ENCODE measurements at places on chromosomes 11 and 22.

GRCh38 chr11:128594226-128594625 lies 6.9 kb upstream of the ETS1 start:
- DNase-seq: no peak

DNA sequence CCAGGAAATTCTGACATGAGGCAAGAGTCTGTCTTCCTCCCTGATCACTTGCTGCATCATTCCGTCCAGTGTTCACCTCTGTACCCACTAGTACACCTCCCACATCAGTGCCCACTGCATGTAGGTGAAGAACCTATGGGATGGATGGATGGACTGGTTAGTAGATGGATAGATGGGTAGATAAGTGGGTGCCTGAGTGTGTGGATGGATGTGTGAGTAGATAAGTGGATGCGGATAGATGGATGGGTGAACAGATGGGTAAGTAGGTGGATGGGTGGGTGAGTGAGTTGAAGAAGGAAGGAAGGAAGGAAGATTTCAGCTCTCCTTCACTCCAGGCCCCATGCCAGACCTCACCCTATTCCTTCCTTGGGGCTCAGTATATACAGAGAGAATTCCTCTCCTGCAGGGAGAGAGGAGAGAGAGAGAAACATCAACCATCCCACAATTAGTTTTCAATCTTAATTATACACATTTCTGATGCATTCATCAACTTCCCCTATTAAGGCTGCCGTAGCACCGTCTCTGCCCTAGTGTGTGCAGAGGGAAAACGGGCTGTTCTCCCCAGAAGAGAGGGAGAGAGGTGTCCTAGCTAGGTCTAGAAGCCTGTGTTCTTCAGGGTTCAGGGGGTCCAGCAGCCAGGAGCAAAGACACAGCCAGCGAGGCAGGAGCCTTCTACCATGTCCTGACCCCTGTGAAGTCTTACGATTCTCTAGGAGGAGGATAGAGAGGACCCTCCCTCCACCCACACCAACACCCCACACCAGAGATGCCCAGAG lies 125.3 kb downstream of the BUD13 start:
- DNase-seq: no peak

DNA sequence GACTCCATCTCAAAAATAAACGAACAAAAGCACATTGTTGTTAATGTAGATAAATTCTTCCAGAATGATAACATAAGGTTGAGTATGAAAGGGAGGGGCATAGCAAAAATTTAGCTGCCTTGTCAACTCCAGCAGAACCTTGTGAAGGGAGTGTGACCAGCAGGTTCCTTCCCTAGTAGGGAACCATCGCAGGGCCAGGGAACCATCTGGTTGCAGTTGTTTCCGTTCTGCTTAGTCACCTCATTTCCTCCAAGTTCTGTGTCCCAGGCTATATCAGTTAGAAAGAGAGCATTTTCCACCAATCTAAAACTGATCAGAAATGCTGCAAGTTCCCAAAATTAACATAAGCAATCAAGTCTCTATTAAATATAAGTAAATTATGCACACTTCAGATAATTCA lies 126.7 kb upstream of the BLID start:
- DNase-seq: no peak

- DNase-seq: peak; percentile 44
These were observed 39.7 kb downstream of the USP35 start for GRCh38 chr11:78228467-78228866.

DNA sequence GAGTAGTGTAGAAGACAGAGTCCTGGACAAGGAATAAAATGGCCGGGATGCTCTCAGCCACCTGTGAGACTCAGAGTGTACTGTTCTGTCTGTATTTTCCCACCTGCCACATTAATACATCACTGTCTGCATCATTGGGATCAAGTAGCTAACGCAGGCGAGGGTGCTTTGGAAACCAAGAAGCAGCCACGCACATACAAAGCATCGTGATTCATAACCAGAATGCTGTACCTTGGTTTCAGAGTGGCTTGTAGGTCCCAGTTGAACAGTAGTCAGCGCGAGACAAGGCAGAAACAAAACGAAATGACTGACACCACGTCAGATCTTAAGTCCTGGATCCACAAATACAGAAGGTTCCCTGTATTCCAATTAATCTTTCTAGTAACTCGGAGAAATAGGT lies 198.3 kb downstream of the GRIK4 start:
- DNase-seq: no peak

GRCh38 chr11:128821556-128821955 lies 45.5 kb downstream of the KCNJ1 start:
- DNase-seq: no peak

DNA sequence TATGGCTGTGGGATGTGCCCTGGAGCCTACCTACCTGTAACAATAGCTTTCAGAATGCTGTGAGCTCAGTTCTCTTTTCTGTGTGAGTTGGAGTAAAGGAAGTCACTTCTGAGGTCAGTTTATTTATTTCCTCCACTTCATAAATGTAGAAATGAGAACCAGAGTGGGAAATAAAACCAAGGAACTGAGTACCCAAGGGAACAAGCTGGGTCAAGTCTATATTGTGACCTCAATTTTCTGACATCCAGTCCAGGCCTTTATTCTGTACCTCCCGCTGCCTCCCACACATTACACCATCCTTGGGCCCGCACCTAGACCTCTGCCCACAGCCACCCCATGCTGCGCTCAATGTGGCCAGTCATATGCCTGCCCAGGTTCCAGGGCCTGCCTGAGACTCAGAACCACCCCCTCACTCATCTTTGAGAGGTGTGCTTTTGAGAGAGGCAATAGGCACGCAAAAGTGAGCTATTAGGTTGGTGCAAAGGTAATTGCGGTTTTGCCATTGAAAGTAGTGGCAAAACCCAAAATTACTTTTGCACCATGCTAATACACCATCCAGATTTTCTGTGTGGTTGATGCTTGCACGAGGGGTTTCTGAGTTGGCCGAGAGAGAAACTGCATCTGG lies 9.8 kb downstream of the MS4A6E start:
- DNase-seq: no peak

DNA sequence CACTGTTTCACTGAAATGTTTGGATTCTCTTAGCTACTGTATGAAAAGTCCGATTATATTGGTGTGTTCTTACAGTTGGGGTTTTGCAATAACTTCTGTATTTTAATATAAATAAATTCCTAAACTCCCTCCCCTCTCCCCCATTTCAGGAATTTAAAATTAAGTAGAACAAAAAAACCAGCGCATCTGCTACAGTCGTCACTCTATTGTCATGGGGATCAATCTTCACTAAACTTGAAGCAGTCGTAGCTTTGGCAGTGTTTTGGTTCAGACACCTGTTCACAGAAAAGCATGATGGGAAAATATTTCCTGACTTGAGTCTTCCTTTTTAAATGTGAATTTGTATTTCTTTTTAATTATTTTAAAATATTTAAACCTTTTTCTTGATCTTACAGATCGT lies 9.4 kb downstream of the PIWIL3 start:
- DNase-seq: no peak

DNA sequence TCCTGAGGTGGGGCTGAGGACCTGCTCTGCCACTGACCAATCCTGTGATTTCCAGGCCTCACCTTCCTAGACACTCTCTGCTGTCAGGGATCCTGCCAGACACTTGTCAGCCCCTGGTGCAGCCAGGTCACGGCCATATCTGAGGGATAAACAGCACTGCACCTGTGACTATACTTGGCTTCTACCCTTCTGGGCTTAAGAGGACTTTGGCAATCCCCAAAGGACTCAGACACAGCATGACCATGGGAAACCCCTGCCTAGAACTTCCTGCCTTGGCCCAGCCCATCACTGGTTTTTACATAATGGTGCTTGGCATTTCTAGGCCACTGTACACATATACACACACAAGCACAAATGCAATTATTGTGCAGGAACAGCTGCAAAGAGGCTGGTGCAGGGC lies 11.6 kb upstream of the OLFML1 start:
- DNase-seq: no peak

- no peak for DNase-seq
These were observed 3.6 kb upstream of the AP2A2 start for GRCh38 chr11:921921-922678.

GRCh38 chr11:61983419-61983818 lies 16.0 kb upstream of the FTH1 start:
- no peak for DNase-seq

DNA sequence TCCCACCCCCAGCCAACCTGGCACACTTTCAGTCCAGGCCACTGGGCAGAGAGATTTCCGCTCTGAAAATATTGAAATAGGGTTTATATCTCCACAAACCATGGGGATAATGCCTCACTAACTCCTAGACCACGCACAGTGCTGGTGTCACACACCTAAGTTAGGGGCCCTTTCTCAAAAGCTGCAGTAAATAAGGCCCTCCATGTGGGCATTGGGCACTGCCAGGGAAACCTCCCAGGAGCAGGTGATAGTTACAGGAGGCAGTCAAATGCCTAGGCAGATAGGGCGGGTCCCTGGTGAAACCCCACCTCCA lies 3.1 kb upstream of the IL10RA start:
- no peak for DNase-seq

DNA sequence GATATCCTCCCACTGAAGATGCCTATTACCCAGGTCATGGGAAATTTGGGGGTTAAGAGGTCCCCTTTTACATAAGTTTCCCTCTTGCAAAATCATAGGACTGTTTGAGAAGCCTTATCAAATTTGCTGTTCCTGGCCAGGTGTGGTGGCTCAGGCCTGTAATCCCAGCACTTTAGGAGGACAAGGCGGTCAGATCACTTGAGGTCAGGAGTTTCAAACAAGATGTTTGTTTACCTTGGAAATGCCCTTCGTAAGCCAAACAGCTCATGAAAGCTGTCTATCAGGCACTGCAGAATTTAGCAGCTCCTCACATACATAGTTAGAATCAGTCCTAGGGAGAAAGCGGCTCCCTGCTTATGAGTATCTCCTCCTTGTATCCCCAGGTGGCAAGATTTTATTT lies 4.9 kb upstream of the EI24 start:
- DNase-seq: no peak

- DNase-seq: no peak
These were observed at the start of gene TRPM5 for GRCh38 chr11:2443881-2444820. Gene TRPM5 (minus strand): TSS chr11:2444514. CDS start chr11:2423036, 21,478 bp downstream.

DNA sequence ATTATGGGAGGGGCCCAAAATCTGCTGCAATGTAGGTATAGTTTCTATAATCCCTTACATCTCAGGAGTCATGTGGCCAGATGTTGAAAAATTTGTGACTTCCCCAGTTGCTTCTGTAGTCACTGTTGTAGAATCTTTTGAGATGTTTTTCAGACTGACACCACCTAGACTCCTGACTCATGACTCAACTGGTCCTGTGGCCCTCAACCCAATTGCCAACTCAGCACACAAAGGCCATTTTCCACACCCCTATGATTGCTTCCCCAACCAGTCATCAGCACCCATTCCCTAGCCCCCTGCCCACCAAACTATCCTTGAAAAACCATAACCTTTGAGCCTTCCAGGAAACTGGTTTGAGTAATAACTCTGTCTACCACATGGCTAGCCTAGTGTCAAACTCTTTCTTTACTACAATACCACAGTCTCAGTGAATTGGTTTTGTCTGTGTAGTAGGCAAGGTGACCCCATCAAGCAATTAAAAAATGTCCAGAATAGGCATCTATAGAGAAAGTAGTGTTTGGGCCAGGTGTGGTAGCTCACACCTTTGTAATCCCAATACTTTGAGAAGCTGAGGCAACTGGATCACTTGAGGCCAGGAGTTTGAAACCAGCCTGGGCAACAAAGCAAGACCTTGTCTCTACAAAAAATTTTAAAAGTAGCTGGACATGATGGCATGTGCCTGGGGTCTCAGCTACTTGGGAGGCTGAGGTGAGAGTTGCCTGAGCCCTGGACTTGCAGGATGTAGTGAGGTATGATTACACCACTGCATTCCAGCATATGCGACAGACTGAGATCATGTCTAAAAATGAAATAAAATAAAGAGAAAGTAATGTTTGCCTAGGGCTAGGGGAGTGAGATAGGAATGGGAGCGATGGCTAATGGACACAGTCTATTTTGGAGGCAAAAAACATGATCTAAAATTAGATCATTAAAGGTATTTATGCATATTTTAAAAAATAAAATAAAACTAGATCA lies 24.1 kb upstream of the FEZ1 start:
- DNase-seq: no peak

DNA sequence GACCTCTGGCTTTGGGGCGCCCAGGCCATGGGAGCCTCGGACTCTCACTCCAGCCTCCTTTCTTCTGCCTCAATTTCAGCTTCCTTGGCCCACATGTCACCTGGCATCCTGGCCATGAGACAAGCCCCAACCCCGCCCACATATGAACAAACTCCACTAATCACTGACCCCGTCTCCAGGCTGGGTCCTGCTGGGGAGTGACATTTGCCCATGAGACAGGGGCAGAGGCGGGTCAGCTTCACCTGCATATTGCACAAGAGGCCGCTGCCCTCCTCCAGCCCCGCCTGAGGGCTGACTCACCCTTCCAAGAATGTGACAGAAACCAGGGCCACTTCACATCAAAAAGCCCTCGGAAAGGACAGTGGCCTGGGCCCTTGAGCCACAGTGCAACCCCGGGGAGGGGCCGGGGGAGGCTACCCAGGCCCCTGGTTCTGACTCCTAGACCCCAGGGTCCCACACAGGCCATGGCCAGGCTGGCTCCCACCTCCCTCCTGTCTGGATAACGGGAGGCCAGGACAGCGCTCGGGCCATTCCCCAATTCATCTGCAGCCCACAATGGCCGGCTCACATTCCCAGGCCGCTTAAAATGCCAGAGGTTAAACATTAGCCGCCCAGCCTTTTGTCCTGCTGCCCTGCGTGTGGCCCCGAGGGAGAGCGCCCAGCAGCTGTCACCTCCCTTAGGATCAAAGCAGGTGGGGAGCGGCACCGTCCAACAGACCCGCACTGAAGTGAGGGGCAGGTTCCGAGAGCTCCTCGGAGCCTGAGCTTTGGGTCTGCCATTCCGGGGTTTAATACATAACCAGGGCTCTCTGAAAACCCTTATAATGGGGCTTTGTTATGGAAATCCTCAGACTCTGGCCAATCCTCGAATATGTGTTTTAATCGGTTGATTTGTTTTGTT lies 42.3 kb downstream of the TRMU start:
- DNase-seq: no peak

- DNase-seq: no peak
These were observed 7.5 kb downstream of the ARHGAP32 start for GRCh38 chr11:129184581-129184980.

DNA sequence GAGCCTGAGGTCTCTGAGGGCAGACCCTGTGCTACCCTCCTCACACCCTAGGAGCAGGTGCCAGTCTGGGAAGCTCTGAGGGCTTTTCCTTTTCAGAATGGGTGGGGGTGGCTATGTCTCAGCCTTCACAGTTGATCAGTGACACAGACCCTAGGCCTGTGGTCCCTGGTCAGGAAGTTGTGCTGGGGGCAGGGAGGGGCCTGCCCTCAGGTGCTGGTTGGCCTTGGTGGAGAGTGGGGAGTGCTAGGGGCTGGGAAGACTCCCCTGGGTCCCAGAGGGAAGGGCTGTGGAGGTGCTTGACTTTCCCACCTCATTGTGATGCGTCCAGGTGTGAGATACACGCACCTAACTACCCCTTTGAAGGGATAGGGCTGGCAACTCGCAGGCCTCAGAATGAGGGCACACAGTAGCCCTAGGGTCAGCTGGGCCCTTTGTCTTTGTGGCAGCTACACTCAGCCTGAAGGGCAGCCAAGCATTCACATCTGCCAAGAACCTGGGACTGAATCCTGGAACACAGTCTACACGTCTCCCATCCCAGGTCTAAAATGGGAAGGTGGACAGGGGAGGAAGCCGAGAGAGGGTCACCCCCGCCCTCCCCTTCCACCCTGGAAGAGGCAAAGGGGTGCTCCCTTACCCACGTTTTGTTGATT lies 31.2 kb upstream of the ATXN10 start:
- DNase-seq: no peak
